ENCODE measurements at places on chromosomes 1 and 21.

DNA sequence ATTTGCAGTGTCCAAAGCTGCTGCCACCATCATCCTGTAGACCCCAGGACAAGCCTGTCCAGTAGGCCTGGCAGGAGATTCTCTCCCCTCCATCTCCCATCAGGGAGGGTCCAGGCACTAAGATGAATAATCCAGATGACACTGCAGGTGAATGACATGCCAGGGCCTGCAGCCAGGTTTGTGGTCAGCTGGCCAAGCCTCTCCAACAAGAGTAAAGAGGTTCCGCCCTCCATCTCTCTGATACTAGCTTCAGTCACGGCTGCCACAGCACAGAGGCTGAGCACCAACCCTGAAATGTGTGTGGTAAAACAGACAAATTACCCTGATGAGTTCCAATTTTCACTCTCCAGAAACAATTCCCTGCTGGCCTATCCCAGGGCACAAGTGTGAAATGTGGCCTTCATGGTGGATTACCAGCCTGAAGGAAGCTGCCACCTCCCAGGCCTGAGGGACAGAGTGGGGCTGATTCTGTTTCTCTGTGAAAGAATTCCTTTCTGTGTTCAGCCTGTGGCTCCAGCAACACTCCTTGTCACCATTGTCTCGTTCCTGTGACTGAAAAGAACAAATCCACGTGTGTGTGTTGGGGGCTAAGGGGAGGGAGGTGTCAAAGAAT is 19.9 kb upstream of the LHX4 start:
- DNase-seq: no peak

DNA sequence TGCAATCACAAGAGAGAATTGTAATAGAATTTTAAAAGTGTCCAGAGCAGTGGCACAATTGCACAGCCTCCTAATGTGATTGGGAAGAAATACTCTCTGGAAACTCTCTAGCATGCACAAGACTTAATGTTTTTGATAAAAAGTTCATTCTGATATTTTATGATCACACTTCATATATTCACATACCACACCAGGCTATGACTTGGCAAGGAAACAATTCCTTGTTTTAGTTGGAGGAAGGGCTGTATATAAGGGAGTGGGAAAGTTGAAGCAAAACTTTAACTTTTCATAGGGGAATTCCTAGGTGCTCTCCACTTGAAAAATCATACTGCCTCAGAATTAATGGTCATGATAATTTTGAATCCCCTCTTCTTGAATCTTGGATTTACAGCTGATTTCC is 61.5 kb upstream of the ASB17 start:
- no peak for DNase-seq

GRCh38 chr1:201531551-201532425 is 7.1 kb upstream of the NAV1 start:
- DNase-seq: no peak

- no peak for DNase-seq
Measured at GRCh38 chr1:222794656-222795474, 20.0 kb upstream of the DISP1 start.

DNA sequence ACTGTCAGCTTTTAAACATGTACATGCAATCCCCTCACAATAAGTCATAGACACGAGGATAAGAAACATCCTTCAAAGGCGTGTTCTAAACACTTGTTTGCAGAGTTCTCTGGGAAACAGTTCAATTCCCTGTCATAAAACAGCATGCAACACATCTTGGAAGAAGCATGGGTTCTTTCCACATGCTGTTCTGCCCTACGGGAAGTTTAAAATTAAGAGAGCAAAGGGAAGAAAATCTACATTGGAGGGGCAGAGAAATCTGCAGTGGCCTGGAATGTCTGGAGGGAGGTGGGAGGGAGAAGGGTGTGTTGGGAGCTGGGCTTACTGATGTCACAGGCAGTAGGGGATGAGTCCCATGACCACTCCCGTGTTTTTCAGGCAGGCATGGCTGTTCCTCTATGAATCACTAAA is 98.3 kb upstream of the SLC2A1 start:
- no peak for DNase-seq

- no peak for DNase-seq
Measured at GRCh38 chr1:10132852-10133251, 77.5 kb upstream of the KIF1B start.

GRCh38 chr1:23473037-23473800 is 10.8 kb downstream of the ASAP3 start:
- DNase-seq: peak; percentile 7

DNA sequence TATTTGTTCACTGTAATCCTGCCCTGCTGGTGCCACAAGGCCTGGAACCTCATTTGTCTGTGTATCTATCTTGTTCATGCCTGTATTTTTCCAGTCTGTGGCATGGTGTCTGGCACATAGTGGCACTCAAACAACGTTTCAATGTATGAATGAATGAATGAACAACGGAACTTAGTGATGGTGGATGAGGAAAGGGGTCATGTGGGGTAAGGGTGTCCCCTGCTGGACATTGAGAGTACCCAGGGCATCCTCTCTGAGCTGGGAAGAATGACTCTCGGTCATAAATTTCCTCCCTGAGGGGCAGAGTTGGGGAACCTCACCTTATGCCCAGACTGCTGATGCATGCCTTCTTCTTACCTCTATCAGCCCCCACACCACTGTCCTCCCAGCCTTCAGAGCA is 18.9 kb upstream of the ZNF683 start:
- peak; percentile 74 for DNase-seq

GRCh38 chr1:33284049-33284448 is 27.8 kb downstream of the ZNF362 start:
- DNase-seq: no peak

- DNase-seq: peak; percentile 67
Measured at GRCh38 chr1:161439280-161440232, 65.7 kb upstream of the FCGR2A start.

DNA sequence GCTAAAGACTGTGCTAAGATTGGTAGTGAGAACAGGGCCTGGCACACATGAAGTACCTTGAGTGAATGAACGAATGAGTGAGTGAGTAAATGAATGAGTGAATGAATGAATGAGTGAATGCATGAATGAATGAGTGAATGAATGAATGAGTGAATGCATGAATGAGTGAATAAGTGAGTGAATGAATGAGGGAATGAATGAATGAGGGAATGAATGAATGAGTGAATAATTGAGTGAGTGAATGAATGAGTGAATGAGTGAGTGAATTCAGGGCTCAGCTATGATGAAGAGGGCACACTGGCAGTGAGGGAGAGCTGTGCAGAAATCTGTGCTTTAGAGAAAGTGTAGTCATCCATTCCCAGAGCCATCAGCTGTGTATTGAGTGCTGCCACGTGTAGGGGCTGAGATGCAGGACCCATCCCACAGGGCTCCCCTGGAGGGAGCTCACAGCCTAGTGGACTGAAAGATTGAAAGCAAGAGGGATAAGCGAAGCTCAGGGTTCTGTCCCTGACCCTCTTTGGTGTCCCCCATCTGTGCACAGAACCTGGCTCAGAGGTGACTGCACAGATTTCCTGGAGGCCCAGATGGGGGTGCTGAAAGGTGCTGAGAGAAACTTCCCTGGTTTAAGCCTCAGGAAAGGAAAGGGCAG is 217.9 kb upstream of the VAMP3 start:
- no peak for DNase-seq

Data from H7 (cell line).